ENCODE measurements at places on chromosomes 1 and 21.

DNA sequence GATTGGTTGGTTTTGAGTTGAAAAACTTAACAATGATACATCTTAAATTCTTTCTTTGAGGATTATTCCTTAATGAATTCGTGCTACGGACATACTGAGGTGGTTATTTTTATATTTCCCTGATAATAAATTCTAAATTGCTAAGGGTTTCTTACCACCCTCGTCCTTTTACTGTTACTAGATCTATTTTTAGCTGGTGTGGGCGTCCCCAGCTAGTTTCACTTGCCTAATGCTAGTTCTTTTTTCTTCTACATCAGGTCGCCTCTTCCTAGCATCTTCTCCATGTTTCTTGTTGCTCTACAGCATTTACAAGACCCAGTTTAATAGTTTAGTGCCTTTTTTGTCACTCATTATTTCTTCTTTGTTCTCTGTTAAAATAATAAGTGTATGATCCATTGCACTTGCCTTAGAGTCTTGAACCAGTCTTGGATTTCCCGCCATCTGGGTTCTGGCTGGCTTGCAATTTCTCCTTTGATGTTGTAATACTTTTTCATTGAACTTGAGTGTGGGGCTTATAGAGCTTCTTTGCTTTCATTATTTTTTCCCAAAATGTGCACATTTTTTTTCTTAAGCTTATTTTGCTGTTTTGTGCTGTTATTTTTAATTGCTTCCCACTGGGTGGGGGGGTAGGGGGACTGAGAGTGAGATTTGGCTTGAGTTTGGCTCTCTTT, 677 bp upstream of the HSD11B1 start:
- no peak for DNase-seq

- peak; percentile 22 for DNase-seq
Measured at GRCh38 chr1:221543529-221544120, 198.3 kb downstream of the DUSP10 start.

- DNase-seq: no peak
Measured at GRCh38 chr1:6279613-6280383, 18.9 kb upstream of the GPR153 start.

DNA sequence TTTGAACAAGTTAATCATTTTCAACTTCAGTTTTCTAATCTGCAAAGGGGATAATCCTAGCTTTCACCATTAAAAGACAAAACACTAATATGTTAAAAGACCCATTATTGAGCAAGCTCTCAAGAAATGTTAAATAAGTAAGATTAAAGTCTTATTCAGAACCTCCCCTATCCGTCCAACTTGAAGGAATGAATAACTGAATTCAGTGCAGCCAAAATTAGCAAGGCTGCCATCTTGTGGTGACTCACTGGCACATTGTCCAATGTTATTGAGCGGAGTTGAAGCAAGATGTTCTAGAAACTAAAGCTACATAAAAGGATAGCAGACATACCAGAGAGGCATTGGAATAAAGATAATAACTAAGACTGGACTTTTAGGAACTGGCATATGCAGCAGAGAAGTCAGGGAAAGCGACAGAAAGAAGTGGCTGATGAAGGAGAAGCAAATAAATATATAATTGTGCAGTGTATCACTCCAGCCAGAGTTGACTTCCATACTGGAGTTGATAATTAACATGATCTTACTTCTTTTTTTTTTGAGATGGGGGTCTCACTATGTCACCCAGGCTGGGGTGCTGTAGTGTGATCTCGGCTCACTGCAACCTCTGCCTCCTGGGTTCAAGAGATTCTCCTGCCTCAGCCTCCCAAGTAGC, 8.2 kb upstream of the CAP1 start:
- peak; percentile 45 for DNase-seq

DNA sequence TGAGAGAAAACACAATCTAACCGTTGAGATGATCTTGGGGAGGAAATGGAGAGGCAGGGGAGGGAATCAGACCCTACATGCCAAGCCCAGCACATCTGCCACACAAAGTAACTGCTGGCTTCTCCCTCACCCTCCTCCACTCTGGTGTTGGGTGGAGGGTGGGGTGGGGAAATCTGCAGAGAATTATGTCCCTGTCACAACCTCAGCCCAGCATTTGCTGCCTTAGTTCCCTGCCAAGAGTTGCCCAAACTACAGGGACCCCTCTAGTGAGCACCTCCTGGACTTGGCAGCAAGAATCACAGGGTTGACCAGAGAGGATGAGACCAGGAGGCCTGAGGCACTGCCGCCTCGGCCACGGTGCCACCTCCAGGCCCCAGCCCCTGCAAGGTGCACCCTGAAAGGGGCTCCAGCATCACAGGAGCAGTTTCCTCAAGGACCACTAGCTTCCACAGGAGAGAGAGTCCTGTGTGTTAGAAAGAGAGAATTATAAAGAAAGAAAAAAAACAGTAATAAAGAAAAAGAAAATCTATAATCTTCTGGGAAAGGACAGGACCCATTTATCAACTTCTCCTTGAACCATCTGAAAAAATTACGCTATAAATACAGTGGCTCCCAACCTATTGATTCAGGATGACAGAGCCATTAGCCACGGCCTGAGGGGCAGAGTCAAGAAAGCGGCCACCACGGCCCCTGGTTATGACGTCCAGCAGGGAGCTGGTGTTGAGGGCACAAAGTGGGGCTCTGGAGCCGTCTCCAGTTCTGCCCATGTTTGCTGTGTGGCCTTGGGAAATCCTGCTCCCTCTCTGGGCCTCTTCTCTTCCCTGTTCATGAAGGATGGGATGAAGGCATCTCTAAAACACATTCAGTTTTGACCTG, 451.7 kb downstream of the MATN1 start:
- DNase-seq: no peak

- no peak for DNase-seq
Measured at GRCh38 chr1:214019499-214019898, 31.7 kb downstream of the PROX1 start.

DNA sequence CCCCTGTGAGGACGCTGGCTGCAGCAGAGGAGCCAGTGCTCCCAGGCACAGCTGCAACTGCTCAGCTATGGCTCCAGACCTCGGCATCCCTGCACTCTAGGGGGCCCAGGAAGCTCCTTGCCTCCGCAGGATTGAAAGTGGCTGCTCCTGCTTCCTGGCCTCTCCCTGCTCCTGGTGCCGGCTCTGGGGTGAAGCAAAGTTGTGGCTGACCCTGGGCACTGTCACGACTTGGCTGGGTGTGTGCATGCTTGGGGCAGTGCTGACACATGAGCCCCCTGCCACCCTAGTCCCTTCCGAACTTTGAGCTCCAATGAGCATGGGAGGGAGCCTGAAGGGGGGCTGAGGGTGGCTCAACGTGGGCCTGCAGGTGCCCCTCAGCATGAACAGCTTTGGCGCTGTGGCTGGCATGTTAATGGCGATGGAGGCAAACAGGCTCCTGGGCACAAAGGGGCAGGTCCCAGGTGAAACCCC, 1512.2 kb downstream of the KCNT2 start:
- DNase-seq: no peak

DNA sequence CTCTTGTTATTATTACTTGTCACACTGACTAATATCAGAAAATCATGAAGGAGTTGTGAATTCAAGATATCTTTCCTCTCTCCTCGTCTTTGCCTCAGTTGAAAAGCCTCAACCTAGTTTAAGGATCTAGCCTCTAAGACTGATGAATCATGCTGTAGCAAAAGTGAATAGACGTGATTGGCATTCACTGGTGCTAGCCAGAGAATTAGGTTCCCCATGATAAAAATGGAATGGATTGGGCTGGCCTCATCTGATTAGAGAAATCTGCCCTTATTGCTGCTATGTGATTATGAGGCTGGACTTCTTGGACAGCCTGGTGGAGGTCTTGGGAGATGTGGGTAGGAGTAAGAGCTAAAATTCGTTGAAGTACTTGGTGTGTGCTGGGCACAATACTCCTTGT, 208.2 kb downstream of the BACH1 start:
- no peak for DNase-seq

DNA sequence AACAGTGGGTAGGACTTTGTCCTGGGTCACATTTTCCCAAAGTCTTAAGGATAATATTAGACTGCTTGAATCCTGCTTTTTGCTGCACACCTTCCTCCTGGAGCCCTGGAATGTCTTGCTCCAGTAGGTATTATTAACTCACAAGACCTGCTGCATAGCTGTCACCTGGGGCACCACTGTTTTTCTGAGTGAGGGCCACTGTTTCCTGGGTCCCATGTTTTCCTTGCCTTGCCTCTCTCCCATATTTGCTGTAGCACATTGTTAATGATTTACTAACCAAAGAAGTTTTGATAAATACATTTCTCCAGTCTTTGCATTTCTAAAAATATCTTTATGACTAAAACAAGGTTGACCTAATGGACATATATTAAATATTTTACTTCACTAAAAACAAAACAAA, 22.5 kb upstream of the FCAMR start:
- no peak for DNase-seq

DNA sequence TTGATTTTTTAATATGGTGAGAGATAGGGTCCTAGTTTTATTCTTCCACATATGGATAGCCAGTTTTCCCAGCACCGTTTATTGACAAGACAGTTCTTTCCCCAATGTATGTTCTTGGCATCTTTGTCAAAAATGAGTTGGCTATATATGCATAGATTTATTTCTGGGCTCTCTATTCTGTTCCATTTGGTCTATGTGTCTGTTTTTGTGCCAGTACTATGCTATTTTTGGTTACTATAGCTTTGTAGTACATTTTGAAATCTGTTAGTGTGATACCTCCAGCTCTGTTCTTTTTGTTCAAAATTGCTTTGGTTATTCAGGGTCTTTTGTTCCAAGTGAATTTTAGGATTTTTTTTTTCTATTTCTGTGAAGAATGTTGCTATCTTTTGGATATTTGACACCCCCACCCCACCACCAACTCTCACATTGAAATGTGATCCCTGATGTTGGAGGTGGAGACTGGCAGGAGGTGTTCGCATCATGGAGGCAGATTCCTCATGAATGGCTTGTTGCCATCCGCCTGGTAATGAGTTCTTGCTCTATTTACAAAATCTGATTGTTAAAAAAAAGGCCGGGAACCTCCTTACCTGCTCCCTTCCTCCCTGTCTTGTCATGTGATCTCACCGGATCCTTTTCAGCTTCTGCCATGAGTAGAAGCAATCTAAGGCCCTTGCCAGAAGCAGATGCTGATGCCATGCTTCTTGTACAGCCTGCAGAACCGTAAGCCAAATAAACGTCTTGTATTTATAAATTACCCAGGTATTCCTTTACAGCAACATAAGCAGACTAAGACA, 54.8 kb upstream of the KRTAP19-8 start:
- DNase-seq: no peak

GRCh38 chr21:45018131-45019075, 56.0 kb upstream of the ADARB1 start:
- DNase-seq: peak; percentile 66

- no peak for DNase-seq
Measured at GRCh38 chr1:200958597-200958996, 63.9 kb downstream of the INAVA start.

DNA sequence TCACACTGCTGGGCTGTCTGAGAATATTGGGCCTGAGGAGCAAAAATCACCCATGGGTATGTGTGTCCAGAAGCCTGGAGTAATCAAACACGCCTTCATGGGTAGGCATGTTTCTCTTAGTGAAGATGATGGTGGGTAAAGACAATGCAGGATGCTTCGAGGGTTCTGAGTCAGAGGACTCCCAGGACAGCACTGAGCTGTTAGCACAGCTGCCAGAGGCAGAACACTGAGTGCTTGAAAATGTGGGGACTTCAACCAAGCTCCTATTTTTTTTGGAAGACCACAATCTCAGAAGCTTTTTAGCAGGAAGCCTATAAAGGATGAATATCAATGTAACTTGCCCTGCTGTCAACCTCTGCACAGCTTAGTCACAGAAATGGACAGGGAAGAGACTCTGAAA, 7.9 kb upstream of the NT5C1A start:
- no peak for DNase-seq

DNA sequence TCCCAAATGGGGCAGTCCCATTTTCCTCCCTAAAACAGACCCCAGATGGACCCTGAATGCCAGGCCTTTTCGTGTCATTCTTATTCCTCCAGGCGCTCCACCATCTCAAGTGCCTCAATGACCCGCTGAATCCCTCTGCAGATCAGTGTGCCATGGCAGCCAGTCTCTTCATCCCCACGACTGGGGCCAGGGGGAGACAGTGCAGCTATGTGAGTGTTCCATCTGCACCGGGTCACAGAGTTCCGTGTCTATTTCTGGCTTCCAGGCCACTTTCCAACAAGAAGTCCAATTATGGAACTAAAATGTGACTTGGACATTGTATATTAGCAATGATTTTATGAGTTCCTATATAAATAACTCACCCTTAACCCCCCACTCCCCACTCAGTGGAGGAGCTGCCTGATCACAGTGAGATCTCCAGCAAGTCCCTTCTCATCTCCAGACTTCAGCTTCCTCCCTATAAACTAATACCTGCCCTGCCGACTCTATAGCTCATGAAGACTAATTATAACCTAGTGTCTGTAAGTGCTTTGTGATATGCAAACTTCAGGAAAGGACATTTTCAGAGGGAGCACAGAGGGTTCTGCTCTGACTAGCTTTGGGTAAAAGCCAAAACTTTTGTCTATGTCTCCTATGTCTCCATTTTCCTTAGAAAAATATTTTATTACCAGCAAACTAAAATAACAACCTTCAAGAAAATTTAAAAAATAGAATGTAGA, 56.3 kb upstream of the NFASC start:
- DNase-seq: no peak

DNA sequence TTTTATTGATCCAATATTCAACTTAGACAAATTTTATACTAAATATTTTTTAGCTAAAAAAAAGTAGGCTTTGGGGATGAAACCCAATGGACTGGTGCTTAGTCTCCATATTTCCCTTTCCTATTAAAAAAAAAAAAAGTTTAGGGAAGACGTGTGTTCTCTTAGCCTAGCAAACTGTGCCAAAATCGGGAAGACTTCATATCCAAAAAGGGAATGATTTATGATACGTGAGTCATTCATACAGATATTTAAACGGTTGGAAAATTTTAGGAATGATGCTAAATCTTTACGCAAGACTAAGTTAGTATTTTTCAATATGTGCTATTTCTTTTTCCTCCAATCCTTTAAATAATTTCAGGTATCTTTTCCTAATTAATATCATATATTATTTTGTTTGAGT, 50.7 kb downstream of the SPATA17 start:
- no peak for DNase-seq

DNA sequence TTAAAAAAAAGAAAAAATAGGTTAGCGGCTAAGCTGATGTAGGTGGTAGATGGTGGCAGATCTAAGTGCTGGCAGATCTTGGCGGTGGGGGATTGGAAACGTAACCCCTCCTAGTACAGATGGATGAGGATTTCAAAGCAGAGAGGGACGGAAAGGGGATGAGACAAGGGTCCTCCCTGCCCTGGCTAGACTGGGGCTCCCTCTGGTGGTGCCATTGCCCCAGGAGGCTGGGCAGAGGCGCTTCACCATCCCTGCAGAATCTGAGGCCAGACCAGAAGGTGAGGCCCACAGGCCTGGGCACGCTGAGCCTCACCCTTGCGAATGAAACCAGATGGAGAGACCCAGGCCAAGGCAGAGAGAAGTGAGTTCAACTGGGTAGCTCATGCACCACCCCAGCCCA, 7.0 kb upstream of the PLEKHA6 start:
- no peak for DNase-seq

Data from hepatic stellate cell (primary cell).